Activated naive CD8-positive, alpha-beta T cell treated with anti-CD3 and anti-CD28 coated beads, Interleukin-2, amount 10 ng/mL, durations not matched to agents 7 days and 5 days (primary cell): ENCODE measurements at places on chromosomes 1 and 21. TPM values are rescaled to one million over a fixed set of nuclear protein-coding genes. Genes with fewer than 3 reads are reported as not detected.

The KCND3 gene
- not detected for total RNA-seq

DNA sequence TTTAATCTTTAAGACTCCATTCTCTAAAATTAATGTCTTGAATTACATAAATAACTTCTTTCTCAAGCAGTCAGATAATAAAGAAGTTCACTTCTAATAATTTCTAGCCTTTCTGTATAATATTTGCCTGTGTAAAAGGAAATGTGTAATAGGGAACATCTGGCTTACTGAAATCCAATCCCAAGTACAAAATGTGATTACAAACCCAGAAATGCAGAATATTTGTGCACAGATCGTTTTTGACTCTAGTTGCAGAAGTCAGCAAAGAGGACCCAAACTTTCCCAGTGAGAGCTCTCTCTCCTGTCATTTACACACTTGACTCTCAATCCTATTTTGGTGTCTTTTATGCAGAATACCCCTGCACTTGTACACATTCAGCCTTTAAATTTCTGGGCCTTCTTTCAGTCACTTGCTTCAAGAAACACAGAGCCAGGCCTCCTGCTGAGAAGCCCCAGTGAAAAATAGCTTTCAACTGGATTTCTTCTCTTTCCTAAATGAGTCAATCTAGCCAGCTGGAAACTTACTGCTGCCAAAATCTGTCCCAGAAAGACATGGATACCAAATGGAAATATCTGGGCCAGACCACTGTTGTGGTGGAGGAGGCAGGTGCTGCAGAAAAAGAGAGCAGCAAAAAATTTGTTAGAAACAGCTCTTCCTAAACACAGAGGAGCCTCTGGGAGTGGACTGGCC, 68.5 kb upstream of the ADAM30 start:
- no peak for DNase-seq
- no peaks in the 10 kb centered on the region for H3K27me3 ChIP-seq
- H3K36me3 ChIP-seq, result peaks cover 41% of the 10 kb centered on the region
- H3K27ac ChIP-seq, result no peak overlapping the region
- peaks cover 9% of the 10 kb centered on the region for H3K4me1 ChIP-seq
- no peak overlapping the region for H3K4me3 ChIP-seq

GRCh38 chr1:201468844-201469644, at the start of gene PHLDA3:
TSS of gene PHLDA3 (minus strand) at chr1:201469188. CDS start at chr1:201468786, 402 bp downstream.
- H3K4me1 ChIP-seq, result peaks cover 17% of the 10 kb centered on the region
- peaks cover 44% of the 10 kb centered on the region for H3K27me3 ChIP-seq
- peak within 1 kb of the TSS; percentile 83 for H3K27ac ChIP-seq
- DNase-seq, result peak; percentile 76

DNA sequence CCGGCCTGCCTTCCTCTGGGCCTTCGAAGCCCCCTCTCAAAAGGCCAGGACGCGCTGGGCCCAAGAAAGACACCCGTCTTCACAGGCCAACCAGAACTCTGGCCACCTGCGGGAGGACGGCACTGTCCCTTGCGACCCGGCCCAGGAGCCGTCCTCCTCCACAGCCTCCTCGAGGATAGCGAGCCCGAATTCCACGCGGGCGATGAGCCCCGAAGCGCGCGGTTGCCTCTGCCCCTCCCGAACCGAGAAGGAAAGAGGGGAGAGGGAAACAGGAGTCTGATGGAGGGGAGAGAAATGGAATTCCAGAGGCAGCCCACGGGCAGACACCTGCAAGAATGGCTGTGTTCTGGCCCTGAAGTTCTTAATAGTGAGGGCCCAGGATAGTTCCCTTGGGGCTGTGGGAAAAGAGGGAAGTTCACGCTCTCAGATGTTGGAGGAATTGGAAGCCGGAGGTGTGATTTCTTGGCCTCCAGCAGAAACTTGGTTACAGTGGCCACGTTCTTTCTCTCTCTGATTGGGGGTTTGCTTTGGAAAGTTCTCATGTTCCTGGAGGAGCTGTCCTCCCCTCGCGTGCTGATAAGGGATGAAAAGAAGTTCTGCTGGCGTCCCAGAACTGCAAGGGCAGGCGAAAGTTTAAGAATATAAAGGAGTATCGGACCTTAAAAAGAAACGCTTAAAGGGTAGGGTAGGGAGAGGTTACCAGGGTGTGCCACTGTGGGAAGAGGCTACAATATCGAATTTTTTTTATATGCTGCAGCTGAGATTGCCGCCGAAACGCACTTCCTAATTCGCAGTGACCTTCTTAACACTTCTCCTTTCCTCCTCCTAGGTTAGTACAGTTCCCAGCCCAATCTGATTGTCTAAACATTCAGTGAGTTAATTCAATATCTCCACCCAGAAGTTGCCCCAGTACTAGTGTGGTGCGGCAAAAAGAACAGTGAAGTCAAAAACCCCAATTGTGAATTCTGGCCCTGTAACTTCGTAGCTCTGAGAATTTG, 5.8 kb upstream of the SLC44A5 start:
- H3K27ac ChIP-seq, result no peak overlapping the region
- peaks cover 9% of the 10 kb centered on the region for H3K4me1 ChIP-seq
- peaks cover 69% of the 10 kb centered on the region for H3K27me3 ChIP-seq
- H3K36me3 ChIP-seq, result no peaks in the 10 kb centered on the region

DNA sequence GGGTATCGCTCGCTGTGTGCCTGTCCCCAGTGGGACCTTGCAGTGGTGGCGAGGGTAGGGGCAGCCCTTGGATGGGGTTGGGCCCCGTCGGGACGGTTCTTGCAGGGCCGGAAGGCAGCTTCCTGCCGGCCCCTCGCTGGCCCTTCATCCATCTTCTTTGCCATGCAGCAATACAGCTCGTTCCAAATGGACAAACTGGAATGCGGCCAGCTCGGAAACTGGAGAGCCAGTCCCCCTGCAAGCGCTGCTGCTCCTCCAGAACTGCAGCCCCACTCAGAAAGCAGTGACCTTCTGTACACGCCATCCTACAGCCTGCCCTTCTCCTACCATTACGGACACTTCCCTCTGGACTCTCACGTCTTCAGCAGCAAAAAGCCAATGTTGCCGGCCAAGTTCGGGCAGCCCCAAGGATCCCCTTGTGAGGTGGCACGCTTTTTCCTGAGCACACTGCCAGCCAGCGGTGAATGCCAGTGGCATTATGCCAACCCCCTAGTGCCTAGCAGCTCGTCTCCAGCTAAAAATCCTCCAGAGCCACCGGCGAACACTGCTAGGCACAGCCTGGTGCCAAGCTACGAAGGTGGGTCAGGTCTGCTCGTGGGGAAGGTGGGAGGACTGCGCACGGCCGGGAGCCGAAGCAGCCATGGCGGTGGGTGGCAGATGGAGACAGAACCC, 45.8 kb downstream of the SIM2 start:
- H3K27ac ChIP-seq, result no peak overlapping the region
- no peaks in the 10 kb centered on the region for H3K36me3 ChIP-seq
- no peak overlapping the region for H3K4me3 ChIP-seq
- peaks cover 2% of the 10 kb centered on the region for H3K4me1 ChIP-seq
- peaks cover 50% of the 10 kb centered on the region for H3K27me3 ChIP-seq

GRCh38 chr1:190578017-190578416, 100.4 kb upstream of the BRINP3 start:
- H3K27ac ChIP-seq, result no peak overlapping the region
- no peaks in the 10 kb centered on the region for H3K4me1 ChIP-seq
- no peaks in the 10 kb centered on the region for H3K36me3 ChIP-seq
- no peaks in the 10 kb centered on the region for H3K27me3 ChIP-seq
- no peak for DNase-seq
- H3K4me3 ChIP-seq, result no peak overlapping the region

- peaks cover 2% of the 10 kb centered on the region for H3K27me3 ChIP-seq
- H3K4me1 ChIP-seq, result no peaks in the 10 kb centered on the region
These were observed 59.5 kb downstream of the PIK3R3 start for GRCh38 chr1:46072975-46073374.

GRCh38 chr1:114192328-114192727, 38.7 kb upstream of the SYT6 start:
- H3K27me3 ChIP-seq, result peaks cover 19% of the 10 kb centered on the region
- no peaks in the 10 kb centered on the region for H3K36me3 ChIP-seq
- no peak overlapping the region for H3K27ac ChIP-seq
- H3K4me3 ChIP-seq, result no peak overlapping the region
- DNase-seq, result no peak
